ENCODE measurements at places on chromosomes 5 and 9.
A peak's percentile ranks its signal among the peaks of the same experiment; 100 is the strongest.

DNA sequence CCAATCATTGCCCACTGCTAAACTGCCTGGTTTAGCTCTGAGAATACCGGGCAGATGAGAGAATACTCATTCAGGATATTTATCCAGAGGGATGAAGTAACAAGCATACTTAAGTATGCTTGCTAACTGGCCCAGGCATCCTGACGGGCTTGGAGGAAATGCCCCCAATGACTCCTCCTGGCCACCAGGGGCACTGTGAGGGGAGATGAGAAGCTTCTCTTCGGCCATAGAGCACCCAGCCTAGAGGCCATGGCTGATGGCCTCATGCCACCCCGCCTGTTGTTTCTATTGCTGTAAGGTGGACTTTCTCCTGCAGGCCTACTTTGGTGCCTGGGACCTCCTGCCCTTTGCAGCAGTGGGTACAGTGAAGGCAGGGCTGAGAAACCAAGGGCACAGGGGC is 134.5 kb upstream of the FSTL4 start:
- DNase-seq, result no peak

DNA sequence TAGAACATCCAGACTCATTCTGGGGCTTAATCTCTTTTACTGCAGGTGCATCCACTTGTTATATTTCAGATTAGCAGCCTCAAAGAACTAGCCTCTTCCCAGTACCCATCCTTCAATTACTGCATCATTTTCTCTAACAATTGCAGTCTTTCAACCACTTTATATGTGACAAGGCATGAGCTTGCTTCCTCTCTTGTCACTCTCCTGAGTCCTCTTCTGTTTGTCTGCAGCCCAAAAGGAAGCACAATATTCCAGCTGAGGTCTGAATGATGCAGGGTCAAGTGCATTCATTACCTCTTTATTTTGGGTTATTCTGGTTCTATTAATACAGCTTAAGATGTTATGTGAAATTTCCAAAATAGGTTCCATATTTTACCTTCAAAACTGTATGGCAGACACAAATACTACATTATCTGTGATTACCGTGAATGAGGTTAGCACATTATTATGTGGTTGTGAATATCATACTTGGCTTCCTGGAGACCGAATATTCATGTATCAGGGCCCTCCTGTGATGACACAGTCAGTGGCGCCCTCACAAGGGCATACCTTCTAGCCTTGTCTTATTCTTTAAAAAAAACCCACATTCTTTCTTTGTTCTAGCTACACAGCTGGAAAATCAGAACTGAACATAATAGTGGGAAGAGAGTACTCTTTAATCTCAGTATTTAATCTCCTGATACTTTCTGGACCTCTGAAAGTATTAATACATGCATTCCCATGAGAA is 323.8 kb downstream of the PDE4D start:
- DNase-seq, result no peak

DNA sequence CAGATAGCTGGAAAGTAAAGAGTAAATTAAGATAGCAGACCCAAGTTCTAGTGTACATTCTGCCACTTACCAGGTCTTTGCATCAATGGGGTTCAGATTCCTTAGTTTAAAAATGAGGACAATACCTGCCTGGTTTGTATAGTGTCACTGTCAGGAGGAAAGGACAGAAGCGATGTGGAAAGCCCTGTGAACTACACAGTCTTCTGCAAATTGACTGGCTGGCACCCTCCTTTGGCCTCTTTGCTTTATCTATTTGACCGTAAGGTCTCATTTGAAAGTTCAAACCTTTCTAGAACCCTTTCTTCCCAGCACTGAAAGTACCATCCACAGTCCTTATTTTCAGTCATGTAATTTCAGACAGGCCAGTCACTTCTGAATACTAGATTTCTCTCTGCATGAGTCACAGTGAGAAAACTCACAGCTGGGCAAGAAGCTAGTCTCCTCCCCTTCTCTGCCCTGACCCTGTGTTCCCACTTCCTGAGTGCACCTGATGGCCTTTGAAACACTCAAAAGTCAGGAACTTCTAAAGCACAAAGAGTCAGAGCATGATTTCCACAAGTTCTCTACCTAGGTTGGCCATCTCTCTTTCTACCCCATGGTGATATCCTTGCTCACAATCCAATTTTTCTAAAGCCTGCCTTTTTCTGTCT is 91.3 kb upstream of the RASEF start:
- DNase-seq, result no peak

- DNase-seq, result no peak
These were observed 6.3 kb upstream of the KCNIP1 start for GRCh38 chr5:170497311-170498038.

- DNase-seq, result no peak
These were observed 212.4 kb upstream of the DMAC1 start for GRCh38 chr9:8011974-8012373.

- no peak for DNase-seq
These were observed 162.0 kb upstream of the PTCH1 start for GRCh38 chr9:95678759-95679158.

GRCh38 chr9:6864102-6864501 is 106.3 kb downstream of the KDM4C start:
- no peak for DNase-seq

DNA sequence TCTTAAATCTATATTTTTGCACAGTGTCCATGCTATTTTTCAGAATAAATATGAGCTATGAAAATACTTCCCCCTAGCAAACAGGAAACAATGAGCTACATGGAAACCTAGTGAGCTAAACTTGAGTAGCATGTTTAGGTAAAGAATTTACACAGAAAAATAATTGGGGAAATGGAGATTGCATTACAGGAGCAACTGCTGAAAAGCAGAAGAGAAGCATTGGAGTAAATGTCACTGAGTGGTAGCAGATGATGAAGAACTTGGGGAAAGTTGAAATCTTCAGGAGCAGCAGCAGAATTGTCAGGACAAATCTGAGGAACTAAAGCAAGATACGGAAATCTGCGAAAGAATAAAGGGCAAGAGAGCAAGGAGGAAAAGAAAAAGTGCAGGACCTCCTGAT is 610.3 kb downstream of the TLE1 start:
- DNase-seq, result no peak

GRCh38 chr9:110835859-110836271 is 167.3 kb downstream of the MUSK start:
- no peak for DNase-seq

- no peak for DNase-seq
These were observed 27.9 kb downstream of the CD274 start for GRCh38 chr9:5478206-5478605.

DNA sequence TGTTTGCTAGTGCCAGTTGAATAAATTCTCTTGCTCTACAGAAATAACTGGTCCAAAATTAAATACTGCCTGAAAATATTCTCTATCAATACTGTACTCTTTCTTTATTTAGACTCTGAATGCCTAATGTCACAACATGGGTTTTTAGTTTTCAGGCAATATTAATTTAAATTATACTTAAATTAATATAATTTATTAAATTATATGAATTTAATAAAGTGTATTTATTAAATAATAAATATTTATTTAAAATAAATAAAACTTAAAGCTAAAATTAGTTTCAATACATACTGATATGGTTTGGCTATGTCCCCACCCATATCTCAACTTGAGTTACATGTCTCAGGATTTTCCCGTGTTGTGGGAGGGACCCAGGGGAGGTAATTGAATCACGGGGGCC is 146.0 kb downstream of the PRR16 start:
- no peak for DNase-seq

DNA sequence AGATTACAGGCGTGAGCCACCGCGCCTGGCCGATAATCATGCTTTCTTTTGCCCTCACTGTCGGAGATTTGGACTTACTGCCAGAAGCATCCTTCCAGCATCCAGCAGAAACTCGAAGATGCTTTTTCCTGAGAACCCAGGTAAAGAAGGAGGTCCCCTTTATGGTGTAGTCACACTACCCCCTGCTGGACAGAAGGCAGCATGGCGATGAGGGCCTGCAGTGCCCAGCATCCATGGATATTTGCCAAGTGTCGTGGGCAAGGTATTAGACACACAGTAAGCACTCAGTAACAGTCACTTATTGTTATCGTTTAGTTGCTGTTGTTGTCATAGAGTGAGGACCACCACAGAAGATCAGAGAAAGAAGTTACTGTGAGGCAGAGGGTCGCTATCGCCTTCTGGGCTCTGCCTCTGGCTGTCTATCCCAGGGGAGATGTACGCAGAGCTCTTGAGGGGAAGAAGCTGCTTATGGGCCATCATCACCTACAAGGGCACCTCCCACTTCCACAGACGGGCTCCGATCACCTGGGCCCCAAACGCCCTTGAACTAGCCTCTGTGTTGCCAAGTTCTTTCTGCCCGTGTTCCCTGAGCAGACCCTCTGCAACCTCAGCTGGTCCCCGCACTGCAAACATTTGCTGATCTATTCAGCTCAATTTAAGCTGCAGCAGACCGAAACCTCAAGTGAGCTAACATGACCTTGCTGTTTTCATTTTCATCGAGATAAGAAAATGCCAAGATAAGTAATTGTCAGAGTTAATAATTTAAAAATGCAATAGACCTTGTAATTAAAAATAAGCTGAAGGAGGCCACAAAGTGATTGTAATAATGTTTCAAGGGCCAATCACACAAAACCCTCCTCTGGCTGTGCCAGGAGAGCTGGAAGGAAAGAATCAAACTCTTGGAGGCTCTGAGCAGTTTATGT is 23.9 kb downstream of the C5orf15 start:
- no peak for DNase-seq

GRCh38 chr5:79834754-79835714 is 145.4 kb downstream of the CMYA5 start:
- no peak for DNase-seq

GRCh38 chr9:126809068-126809467 is 4.2 kb downstream of the ZBTB43 start:
- no peak for DNase-seq

DNA sequence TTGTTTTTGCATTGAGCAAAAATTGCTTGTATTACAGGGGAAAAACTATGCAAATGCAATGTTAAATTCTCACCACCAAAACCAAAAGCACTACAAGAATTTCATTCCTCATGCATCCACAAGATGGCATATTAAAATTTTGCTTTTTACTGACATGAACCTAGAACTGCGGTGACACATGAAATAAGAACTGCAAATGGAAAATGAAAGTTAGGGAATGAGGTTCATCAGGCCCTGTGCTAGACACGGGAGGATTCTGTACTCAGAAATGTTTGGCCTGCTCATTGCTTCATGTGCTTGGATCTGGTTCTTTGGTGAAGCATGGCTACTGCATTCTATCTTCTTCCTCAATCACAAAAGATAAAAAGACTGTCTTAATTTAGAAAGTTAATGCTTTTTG is 9.1 kb upstream of the RFK start:
- DNase-seq, result peak; percentile 87

DNA sequence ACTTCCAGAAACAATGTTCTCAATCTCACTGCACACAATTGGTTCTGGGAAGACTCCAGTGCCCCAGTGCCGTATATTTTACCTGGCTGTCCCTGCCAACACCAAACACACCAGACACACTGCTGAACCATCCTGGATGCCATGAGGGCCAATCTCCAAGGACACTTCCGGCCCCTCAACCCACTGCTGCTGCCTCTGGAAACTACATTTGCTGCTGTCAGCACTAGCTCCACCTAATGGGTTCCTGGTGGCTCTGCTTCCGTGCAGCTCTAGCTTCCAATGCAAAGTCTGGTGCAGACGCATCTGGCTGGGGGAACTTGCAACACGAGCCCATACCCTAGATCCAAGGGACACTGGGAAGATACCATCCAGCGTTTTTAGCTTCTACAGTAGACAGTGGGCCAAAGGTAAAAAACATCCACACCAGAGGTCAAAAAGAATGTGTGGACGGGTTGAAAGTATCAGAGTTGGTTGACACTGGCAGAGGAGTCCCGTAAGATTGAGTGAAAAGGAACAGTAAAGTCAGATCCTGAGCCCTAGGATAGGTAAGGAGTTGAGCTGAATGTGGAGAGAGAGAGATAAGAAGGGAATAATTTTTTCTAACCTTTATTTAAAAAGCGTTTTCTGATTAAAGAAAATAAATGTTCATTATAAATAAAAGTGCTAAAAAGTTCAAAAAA is 99.7 kb upstream of the KIF2A start:
- no peak for DNase-seq

DNA sequence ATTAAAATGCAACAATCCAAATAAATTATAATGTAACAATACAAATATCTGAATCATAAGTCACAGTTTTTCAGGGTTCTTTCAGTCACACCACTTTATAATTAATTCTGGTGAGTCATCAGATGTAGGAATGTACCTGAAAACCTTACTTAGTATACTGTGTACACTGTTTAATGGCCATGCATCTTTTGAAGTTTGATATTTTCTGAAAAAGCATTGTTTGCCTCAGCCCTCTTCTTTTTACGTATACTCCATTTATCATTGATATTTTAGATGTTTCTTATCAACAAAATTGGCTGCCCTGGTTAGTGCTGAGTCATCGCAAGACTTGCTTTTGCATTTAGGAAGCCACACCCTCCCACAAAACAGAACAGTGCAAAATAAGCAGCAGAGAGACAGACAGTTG is 218.6 kb downstream of the PJA2 start:
- DNase-seq, result no peak

- no peak for DNase-seq
These were observed 22.4 kb downstream of the LHX6 start for GRCh38 chr9:122206118-122207046.

DNA sequence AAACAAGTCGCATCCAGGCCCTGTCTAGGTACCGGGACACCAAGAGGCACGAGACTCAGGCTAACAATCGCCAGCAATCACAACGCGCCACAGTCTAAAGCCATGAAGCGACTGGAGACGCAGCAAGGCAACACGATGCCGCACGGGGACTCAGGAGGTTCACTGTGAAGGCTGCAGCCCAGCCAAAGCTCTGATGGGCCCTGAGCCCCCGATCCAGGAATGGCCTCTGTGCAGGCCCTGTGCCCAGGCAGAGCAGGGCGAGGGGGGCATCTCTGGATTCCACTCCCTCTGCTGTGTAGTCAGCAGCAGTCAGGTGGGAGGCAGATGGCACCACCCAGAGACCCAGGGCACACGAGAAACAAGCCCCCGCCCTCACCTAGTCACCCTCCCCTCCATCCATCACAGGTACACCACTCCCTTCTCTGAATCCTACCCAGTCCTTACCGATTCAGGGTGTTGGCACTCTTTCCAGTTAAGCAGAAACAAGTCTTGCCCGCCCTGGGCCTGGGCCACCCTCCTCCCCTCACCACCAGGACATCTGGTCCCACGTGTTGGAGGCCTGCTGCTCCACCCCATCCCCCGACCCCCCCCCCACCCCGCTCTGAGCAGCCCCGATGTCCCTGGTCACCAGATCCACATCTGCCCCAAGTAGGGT is 1.1 kb downstream of the RALGDS start:
- no peak for DNase-seq

- DNase-seq, result no peak
These were observed 104.5 kb downstream of the HMHB1 start for GRCh38 chr5:143916451-143916850.
